Panc1 (cell line): ENCODE measurements at places on chromosomes 1 and 21. TPM values are rescaled to one million over a fixed set of nuclear protein-coding genes. Genes with fewer than 3 reads are reported as not detected.

WNT9A gene
- total RNA-seq, result 26.5 TPM

GBP4 gene
- 3.3 TPM for total RNA-seq

VPS72 gene
- 71.5 TPM for total RNA-seq

HSPA13 gene
- total RNA-seq, result 30.1 TPM

- H3K27ac ChIP-seq, result no peak overlapping the region
- H3K4me1 ChIP-seq, result no peaks in the 10 kb centered on the region
- H3K4me3 ChIP-seq, result no peak overlapping the region
- no peaks in the 10 kb centered on the region for H3K36me3 ChIP-seq
- H3K27me3 ChIP-seq, result no peaks in the 10 kb centered on the region
These were observed 125.2 kb downstream of the TYW3 start for GRCh38 chr1:74858136-74858535.

- peaks cover 12% of the 10 kb centered on the region for H3K4me1 ChIP-seq
- H3K27me3 ChIP-seq, result no peaks in the 10 kb centered on the region
- peak overlapping the region; percentile 77 for H3K4me3 ChIP-seq
- DNase-seq, result no peak
- no peaks in the 10 kb centered on the region; the same call in 1 of the 2 replicates for H3K36me3 ChIP-seq
These were observed 26.9 kb upstream of the EPB41 start for GRCh38 chr1:28887419-28887834.

GRCh38 chr1:4561205-4561604 is 93.2 kb upstream of the AJAP1 start:
- H3K4me3 ChIP-seq, result no peak overlapping the region
- H3K27ac ChIP-seq, result no peak overlapping the region
- no peak for DNase-seq
- no peaks in the 10 kb centered on the region for H3K36me3 ChIP-seq
- no peaks in the 10 kb centered on the region for H3K27me3 ChIP-seq
- H3K4me1 ChIP-seq, result no peaks in the 10 kb centered on the region

DNA sequence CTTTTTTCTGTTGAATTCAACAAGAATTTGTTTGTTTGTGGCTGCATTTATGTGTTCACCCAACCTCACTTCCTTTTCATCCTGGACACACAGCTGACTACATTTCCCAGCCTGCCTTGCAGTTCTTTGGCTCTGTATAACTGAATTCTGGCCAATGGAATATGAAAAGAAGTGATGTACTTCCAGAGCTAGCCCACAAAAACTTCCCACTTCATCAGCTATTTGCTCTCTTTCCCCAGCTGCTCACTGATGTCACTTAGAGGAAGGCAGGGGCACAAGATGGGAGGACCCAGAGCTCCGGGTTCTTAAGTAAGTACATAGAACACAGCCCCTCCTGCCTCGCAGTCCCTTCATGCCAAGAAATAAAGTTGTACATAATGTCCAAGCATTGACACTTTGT is 235.0 kb upstream of the FGGY start:
- no peaks in the 10 kb centered on the region for H3K27me3 ChIP-seq
- no peak for DNase-seq
- H3K36me3 ChIP-seq, result no peaks in the 10 kb centered on the region
- H3K4me3 ChIP-seq, result no peak overlapping the region
- H3K4me1 ChIP-seq, result no peaks in the 10 kb centered on the region

GRCh38 chr1:10728595-10729410 is 67.6 kb downstream of the CASZ1 start:
- no peak overlapping the region for H3K4me3 ChIP-seq
- H3K27ac ChIP-seq, result no peak overlapping the region
- no peak for DNase-seq
- H3K36me3 ChIP-seq, result no peaks in the 10 kb centered on the region
- H3K4me1 ChIP-seq, result peaks cover 56% of the 10 kb centered on the region

- no peak for DNase-seq
- H3K4me3 ChIP-seq, result peak overlapping the region; percentile 24
- no peak overlapping the region for H3K27ac ChIP-seq
- H3K27me3 ChIP-seq, result peaks cover 57% of the 10 kb centered on the region
These were observed 5.1 kb upstream of the LHX9 start for GRCh38 chr1:197911857-197912696.

DNA sequence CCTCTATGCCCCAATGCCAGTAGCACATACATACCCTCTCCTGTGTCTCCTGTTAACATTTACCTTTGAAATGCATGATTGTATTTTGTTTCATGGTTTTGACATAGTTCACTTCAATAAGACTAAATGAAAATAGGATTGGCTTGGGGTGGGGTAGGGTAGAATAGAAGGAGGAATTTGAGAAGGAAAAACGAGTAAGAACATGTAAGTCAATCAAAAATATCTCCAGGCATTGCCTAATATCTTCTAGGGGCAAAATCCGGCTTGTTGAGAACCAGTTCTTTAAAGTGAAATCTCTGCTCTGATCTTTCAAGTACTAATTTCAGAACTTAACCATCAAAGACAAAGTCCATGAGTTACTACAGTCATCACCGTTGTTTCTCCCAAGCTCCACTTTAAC is 31.8 kb upstream of the RGS2 start:
- DNase-seq, result no peak
- no peaks in the 10 kb centered on the region for H3K27me3 ChIP-seq
- H3K4me1 ChIP-seq, result no peaks in the 10 kb centered on the region
- no peak overlapping the region for H3K27ac ChIP-seq

DNA sequence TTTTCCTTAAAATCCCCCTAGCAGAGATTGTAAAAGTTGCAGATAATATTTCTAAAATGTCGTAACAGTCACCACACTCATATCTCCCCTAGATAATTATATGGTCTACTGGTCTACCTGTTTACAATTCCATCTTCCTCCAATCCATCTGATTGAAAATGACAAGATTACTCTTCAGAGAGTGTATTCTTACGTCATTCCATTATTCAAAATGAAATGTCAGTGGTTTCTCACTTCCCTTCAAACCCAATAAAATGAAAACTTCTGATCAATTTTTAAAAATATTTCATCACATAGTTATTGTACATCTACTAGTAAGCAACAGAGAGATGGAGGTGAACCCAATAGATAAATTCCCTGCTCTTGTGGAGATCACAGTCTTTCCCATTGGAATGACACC is 202.2 kb upstream of the C8B start:
- no peak overlapping the region for H3K27ac ChIP-seq
- H3K27me3 ChIP-seq, result no peaks in the 10 kb centered on the region
- no peak overlapping the region for H3K4me3 ChIP-seq
- DNase-seq, result no peak

DNA sequence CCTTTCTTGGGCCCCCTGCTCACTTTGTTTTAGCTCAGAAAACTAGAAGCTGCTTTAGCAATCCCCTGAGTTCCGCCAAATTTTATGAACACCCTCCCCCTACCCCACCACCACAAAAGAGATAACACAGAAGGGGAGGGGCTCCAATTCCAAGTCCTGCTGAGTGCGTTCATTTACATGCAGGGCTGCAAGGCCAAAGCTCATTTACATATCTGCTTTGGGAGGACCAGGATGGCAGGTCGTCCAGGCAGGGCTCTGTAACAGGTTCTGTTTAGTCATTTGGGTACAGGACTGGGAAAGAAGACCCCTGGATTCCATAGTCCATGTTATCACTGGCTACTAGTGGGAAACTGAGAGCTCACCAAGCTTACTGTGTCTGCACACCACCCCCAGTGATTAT is 35.9 kb upstream of the KIF21B start:
- no peak for DNase-seq
- H3K4me3 ChIP-seq, result no peak overlapping the region
- H3K27me3 ChIP-seq, result peaks cover 6% of the 10 kb centered on the region; the same call in 1 of the 2 replicates
- no peaks in the 10 kb centered on the region for H3K4me1 ChIP-seq
- no peak overlapping the region for H3K27ac ChIP-seq

GRCh38 chr1:43277116-43277876 is 7.5 kb downstream of the TMEM125 start:
- no peak overlapping the region for H3K4me3 ChIP-seq
- H3K4me1 ChIP-seq, result no peaks in the 10 kb centered on the region
- H3K27me3 ChIP-seq, result no peaks in the 10 kb centered on the region
- no peak overlapping the region for H3K27ac ChIP-seq
- no peak for DNase-seq

DNA sequence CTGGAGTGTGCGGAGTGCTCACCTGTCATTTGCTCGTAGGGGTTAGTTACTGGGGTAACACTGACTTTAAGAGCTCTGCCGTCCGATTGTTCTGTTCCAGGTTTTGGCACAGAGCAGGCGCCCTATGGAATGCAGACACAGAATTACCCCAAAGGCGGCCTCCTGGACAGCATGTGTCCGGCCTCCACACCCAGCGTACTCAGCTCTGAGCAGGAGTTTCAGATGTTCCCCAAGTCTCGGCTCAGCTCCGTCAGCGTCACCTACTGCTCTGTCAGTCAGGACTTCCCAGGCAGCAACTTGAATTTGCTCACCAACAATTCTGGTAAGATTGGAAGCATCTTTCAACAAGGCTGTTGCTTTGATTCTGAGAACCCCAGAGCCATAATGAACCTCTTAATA is 12.6 kb downstream of the ETS2 start:
- no peak for DNase-seq
- H3K4me1 ChIP-seq, result peaks cover 83% of the 10 kb centered on the region
- peaks cover 41% of the 10 kb centered on the region for H3K36me3 ChIP-seq
- no peaks in the 10 kb centered on the region for H3K27me3 ChIP-seq
- H3K4me3 ChIP-seq, result no peak overlapping the region

- H3K4me3 ChIP-seq, result no peak overlapping the region
- H3K36me3 ChIP-seq, result no peaks in the 10 kb centered on the region
- 0 out of 2 replicates have a peak, but pooled peaks cover 4% of the 10 kb centered on the region for H3K4me1 ChIP-seq
- H3K27me3 ChIP-seq, result no peaks in the 10 kb centered on the region
- H3K27ac ChIP-seq, result no peak overlapping the region
These were observed 171.5 kb upstream of the HMCN1 start for GRCh38 chr1:185562461-185563359.
